ENCODE measurements at places on chromosomes 2 and 18.

- DNase-seq, result no peak
Measured at GRCh38 chr2:23050388-23050787, 334.6 kb upstream of the KLHL29 start.

GRCh38 chr18:34258176-34258575 lies 33.5 kb upstream of the NOL4 start:
- DNase-seq, result no peak

DNA sequence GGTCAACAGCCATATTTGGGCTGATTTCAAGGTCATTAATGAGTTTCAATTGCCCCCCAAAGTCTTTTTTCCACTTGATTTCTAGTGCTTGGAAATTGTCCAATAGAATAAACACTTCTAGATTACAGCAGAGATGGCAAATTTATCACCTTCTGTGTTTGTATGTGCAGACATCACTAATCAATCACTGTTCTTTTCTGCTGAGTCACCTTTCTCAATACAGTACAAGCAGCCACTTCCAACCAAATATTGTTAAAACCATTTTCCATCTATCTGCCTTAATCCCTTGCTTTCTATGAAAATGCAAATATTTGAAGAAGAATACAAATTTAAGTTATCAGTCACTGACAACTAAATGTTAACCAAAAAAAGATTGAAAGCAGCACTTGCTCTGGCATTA lies 40.2 kb upstream of the ZNF521 start:
- no peak for DNase-seq

GRCh38 chr2:8251291-8251690 lies 430.6 kb upstream of the ID2 start:
- DNase-seq, result no peak

GRCh38 chr2:127045792-127046501 lies 61.0 kb downstream of the BIN1 start:
- DNase-seq, result no peak

GRCh38 chr2:165479856-165480255 lies 10.4 kb downstream of the CSRNP3 start:
- DNase-seq, result no peak

DNA sequence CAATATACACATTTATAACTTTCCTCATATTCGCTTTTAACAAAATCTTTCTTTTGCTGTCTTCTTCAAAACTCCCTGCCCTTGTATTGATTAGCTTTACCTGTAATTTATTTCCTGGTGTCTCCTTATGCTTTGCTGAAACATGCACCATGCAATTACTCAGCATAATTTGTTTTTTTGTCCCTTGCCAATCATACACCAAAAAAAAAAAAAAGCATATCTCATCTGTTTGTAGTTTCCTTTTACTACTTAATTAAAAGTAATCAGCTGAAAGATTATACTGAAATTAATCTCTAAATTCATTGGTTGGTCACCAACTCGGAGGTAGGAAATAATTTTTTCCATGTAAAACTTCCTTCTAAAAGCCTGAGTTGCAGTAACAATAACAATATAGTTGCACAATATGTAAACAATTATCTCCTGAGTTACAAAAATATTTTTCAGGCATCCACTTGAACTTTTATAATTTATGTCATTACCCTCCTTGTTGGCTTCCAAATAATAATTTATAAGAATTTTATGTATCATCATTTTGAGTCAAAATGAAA lies 53.0 kb upstream of the ROCK1 start:
- DNase-seq, result no peak

DNA sequence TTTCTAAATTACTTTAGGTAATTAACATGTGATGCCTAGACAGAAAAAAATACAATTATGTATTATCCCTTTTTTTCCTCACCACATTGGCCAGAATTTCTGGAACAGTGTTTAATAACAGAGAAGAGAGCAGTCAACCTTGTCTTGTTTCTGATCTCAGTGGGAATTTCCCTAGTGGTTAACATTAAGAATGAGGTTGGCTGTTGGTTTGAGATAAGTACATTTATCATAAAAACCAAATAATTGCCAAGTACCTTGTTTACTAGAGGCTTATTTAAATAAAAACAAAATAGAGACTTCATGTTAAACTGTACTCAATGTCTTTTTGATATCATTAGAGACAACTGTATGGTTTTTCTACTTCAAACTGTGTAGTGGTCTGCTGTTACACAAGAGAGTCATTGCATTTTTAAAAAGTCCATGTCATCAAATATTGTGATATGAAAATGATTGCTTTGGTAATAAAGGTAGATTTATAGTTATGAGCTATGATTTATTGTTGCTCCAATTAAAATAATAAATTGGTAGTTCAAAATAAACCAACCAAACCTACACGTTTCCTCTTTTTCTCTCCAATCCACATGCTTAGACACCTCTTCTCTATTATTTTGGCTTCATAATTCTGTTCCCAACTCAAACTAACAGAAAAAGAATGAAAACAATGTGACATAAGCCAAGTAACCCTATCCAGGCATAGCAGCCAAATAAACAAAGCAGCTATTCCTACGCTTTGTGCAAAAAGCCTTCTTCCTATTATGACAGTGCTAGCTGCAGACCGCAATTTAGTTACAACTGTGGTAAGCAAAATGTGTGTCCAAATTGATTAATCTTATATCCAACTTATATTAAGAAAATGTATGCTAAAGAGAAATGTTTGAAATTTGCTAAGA lies 20.9 kb upstream of the TANK start:
- DNase-seq, result no peak

GRCh38 chr18:37779220-37779619 lies 213.6 kb upstream of the CELF4 start:
- DNase-seq, result no peak

DNA sequence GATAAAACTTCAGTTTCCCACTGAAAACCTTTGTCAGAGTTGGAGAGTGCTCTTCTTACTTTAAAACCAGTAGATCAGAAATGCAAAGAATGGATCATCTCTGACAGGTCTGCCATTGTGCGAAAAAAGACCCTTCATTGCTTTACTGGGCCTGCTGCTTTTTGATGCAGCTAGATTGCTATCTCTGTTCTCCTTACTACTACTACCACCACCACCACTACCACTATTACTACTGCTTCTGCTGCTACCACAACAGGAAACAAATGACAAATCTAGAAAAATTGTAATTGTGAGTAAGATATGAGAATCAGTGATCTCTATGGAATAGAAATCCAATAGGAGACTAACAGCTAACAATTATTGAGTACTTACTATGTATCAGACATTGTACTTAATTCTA lies 85.8 kb downstream of the PKP4 start:
- no peak for DNase-seq

DNA sequence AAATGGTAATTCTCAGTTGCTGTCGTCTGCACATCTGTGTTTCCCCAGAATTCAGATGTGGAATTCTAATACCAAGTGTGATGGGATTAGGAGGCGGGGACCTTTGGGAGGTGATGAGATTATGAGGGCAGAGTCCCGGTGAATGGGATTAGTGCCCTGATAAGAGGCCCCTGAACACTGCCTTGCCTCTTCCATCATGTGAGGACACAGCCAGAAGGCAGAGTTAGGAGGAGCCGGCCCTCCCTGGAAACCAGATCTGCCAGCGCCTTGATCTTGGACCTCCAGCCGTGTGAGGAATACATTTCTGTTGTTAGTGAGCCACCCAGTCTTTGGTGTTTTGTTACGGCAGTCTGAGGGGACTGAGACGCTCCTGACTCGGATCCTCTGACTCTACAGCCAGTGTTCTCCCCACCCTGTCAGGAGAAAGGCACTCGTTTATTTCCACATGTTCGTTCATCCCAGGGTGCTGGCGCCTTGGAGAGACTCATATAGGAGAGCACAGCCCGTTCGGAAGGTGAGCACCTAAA lies 395.0 kb downstream of the ZNF516 start:
- DNase-seq, result no peak

GRCh38 chr2:237540823-237541222 lies 25.6 kb upstream of the PRLH start:
- peak; percentile 78 for DNase-seq

GRCh38 chr2:195647302-195647701 lies 9.7 kb upstream of the SLC39A10 start:
- no peak for DNase-seq

- no peak for DNase-seq
Measured at GRCh38 chr18:4004183-4004829, 450.8 kb downstream of the DLGAP1 start.

- no peak for DNase-seq
Measured at GRCh38 chr2:236717729-236718128, 148.1 kb downstream of the ACKR3 start.

Measured in heart right ventricle (tissue), 16 donors.